ENCODE measurements at places on chromosomes 12 and 14.

GRCh38 chr14:25411781-25412757 is 362.1 kb upstream of the STXBP6 start:
- no peak for DNase-seq
- H3K27ac ChIP-seq: no peak overlapping the region
- no peaks in the 10 kb centered on the region for H3K27me3 ChIP-seq
- no peaks in the 10 kb centered on the region for H3K36me3 ChIP-seq
- no peaks in the 10 kb centered on the region for H3K4me1 ChIP-seq

- H3K36me3 ChIP-seq: no peaks in the 10 kb centered on the region
- DNase-seq: no peak
- H3K4me3 ChIP-seq: no peak overlapping the region
These were observed 20.5 kb downstream of the SLC38A2 start for GRCh38 chr12:46351886-46352650.

DNA sequence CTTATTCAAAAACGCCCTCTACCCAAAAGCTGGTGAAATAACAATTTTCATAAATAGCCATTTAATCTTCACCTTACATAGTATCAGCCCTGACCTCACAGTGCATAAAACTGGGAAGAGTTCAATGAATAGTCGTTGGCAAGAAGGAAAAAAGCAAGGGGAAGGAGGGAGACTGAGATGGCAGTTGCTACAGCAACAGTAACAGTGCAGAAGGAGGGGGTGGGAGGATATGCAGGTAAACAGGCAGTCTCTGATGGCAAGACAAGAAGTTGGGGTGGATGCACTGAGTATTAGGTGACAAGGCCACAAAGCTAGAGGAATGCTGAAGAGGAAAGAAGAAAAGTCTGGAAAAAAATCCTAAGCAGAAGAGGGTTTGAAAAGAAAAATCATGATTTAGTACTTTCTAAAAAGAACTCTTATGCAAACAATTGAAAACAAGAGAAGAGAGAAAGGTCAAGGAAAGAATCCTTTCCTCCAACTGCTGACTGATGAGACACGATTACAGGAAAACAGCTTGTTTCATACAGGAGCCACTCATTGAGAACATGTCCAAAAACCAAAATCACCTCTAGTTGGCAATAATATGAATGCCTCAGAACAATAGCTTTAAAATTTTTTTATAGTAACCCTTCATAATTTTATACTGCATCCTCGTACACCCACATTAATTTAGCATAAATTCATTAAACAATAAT is 56.0 kb downstream of the DCAF5 start:
- no peaks in the 10 kb centered on the region for H3K4me1 ChIP-seq
- H3K36me3 ChIP-seq: peaks cover 4% of the 10 kb centered on the region
- no peak overlapping the region for H3K4me3 ChIP-seq
- no peak for DNase-seq
- no peak overlapping the region for H3K27ac ChIP-seq

DNA sequence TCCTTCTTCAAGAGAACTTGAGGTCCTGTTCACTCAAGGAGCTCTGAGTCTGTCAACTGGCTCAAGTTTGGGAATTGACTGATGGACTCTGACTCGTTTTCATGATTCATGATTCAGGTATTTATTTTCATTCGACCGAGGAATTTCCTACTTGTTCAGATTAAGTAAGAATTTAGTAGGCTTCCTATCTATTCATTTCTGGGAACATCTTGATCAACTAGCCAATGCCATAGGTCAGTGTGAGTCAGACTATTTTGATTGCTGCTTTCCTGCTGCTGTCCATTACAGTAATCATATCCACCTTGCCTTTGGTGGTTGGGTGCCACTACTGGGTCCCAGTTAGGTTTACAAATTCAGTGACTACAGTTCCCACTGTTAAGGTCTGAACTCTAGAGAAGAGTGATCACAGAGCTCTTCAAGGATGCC is 6.1 kb downstream of the FAM186A start:
- no peaks in the 10 kb centered on the region for H3K36me3 ChIP-seq
- H3K4me3 ChIP-seq: no peak overlapping the region
- no peak for DNase-seq
- no peaks in the 10 kb centered on the region for H3K27me3 ChIP-seq

DNA sequence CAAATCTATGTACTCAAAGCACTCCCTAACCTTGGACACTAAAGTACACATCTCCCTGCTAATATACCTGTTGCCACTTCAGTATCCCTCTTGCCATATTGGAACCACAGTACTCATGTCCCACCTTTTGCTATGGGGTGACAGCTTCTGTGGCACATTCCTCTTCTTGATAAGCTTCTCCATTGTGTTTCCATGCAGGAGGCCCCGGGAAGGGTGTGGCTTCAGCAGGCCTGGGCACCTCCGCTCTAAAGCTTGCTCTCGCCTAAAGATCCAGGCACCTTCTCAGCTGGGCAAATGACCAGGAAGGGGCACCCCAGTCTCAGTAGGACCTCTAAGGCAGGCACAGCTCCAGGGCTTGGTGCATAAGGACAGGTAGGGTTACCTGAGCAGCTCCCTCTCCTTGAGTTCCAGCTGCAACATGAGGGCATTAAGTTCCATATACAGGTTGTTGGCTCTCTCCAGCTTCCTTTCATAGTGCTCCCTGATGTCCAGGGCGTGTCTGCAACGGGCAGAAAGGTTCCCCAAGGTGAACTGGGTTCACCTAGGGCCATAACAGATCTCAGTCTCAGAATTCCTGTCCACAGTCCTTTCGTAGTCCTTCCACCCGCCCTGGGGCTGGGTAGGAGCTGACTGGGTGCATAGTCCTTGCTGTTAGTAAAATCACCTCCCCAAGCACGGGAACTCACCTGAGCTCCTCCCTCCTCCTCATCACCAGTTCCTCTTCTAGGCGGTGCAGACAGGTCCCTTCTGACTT is 15.9 kb downstream of the MAP3K12 start:
- no peaks in the 10 kb centered on the region for H3K4me1 ChIP-seq
- no peaks in the 10 kb centered on the region for H3K27me3 ChIP-seq
- H3K27ac ChIP-seq: no peak overlapping the region
- no peak for DNase-seq
